ENCODE measurements at places on chromosomes 4 and X. TPM values are rescaled to one million over a fixed set of nuclear protein-coding genes. Genes with fewer than 3 reads are reported as not detected.
A peak's percentile ranks its signal among the peaks of the same experiment; 100 is the strongest.

- no peak for DNase-seq
Observed at GRCh38 chrX:111352424-111352823, 59.6 kb downstream of the DCX start.

The WNK3 gene
- total RNA-seq: 0.60 TPM

DNA sequence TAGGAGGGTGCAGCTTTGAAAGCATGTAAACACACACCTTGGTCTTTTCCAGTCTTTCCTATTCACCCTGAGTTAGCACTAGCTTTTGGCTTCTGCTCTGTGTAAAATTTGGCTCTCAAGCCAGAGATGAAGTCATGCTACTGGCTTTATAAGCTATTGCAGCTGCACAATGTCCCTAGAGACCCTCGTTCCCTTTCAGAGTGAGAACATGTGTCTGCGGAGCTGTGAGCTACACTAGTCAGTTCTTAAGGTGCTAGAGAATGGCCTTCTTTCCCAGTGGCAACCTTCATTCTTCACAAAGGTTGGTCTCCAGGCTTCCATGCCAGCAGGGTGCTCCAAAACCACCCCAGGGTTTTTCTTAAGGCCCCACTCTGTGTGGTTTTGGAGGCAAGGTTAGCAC is 199.1 kb downstream of the SPATA18 start:
- no peak for DNase-seq

- no peak for DNase-seq
Observed at GRCh38 chr4:41512136-41512535, 25.8 kb upstream of the LIMCH1 start.

The LRIT3 gene
- 0.17 TPM for total RNA-seq

DNA sequence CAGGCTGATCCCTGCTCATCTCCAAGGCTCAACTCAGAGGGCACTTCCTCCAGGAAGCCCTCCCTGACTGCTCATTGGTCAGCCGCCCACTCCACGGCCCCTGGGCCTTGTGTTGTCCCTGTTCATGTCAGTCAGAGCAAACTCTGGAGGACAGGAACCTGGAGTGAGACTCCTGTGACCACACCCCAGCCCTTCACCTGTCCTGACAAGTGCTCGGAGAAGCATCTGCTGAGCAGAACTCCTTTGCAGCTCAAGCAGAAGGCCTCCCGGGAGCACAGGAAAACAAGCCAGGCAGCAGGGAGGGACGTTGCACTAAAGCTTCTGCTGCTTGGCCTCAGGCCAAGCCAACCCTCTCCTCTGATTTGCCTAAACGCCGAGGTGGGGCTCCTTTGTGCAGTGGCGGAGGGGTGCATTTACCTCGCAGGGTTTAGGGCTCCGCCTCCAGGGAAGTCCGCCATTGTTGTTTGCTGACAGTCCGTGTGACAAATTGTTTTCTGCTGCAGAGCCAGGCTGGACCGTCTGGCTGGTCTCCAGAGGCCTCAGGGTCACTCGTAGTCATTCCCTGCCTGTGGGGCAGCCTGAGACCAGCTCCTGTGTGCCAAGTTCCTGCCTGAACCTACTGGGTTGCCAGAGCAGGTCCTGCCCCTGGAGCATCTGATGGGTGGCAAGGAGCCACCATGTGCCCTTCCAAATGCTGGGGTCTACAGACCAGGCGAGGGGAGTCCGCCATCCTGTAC is 61.8 kb downstream of the C4orf50 start:
- DNase-seq: peak; percentile 44

- DNase-seq: no peak
Observed at GRCh38 chrX:38672646-38673045, 111.3 kb downstream of the TSPAN7 start.

DNA sequence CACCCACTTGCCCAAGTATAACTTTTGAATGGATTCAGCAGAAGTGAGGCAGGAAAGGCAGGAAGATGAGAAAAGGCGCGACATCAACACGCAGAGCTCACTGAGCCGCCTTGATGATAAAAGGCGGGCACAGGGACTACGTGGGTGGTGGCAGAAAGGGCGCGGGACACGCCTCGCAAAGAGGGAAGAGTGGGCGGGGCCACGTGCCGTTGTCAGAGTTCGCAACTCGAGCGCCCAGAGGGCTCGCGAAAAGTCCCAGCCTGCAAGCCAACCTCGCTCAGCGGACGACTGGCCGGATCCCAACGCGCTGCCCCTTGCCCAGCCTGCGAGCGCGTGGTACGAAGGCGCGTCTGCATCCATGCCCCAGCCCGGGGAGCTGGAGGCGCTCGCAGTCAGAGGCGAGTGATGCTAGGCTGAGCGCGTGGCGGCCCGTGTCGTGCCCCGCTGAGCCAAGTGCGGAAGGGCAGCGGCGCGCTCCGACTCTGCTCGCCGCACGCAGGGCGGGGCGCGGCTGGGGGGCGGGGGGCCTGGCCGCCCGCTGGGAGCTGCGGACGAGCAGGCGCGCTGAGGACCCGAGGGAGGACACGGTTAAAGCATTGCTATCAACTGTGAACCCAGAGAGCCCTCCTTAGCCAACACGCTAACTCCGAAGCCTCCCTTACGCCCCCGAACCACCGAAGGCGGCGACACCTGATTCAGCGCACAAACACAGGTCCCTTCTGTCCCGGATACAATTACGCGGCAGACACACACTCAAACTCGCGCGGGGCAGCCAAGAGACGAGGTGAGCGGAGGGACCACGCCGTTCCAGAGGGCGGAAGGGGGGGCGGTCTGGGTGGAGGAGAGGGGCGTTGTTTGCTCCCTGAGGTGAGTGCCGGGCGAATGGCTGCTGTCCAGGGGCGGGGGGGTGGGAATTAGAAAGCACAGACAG is at the start of gene UGT8:
Gene UGT8 (plus strand): TSS at position 617 of the 931 bp plus-strand sequence. CDS start 24,074 bp downstream, outside the sequence.
- DNase-seq: peak; percentile 10

- DNase-seq: peak; percentile 30
Observed at GRCh38 chrX:155334486-155335336, at the start of gene CLIC2. CLIC2 (minus strand) TSS chrX:155334614; CDS start chrX:155334427, 187 bp downstream.
